ENCODE measurements at places on chromosomes 3 and 15. TPM values are rescaled to one million over a fixed set of nuclear protein-coding genes. Genes with fewer than 3 reads are reported as not detected.

- DNase-seq = peak; percentile 93
These were observed 12.0 kb upstream of the FGD5 start for GRCh38 chr3:14806641-14807263.

DNA sequence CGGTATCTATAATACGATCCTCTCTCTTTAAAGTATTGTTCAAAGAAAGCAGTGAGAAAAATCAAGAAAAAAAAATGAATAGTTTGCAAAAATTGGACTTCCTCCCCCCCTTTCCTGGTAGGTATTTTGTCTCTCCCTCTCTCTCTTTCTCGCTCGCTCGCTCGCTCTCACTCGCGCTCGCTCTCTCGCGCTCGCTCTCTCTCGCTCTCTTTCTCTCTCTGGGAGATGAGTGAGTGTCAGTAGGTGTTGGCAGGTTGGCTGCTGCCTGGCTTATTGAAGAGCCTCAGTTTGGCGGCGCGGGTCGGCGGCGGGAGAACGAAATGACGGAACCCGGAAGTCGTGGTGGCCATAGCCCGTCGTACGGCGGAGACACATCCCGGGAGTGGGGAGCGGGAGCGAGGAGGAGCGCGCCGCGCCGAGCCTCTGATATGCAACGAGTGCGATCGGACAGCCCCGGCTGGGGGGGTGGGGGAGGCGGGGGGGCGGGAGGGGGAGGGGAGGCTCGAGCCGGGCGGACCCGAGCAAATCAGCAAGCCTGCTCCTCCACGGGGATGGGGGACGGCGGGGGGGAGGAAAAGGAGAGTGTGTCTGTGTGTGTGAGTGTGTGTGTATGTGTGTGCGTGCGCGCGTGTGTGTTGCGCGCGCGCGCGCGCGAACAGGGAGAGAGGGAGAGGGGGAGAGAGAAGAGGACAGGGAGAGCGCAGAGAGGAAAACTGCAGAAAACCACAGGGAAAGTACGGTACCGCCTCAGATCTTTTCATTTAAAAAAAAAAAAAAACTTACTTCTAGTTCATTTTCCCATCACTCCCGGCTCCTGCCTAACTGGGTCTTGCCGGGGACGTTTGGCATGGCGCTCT is at the start of gene MEIS2:
TSS of gene MEIS2 (minus strand) at position 441 of the 857 bp plus-strand sequence. CDS start 1,083 bp downstream, outside the sequence.
- peak; percentile 79 for DNase-seq

- DNase-seq = no peak
These were observed 141.4 kb downstream of the VPS8 start for GRCh38 chr3:184953401-184953800.

DNA sequence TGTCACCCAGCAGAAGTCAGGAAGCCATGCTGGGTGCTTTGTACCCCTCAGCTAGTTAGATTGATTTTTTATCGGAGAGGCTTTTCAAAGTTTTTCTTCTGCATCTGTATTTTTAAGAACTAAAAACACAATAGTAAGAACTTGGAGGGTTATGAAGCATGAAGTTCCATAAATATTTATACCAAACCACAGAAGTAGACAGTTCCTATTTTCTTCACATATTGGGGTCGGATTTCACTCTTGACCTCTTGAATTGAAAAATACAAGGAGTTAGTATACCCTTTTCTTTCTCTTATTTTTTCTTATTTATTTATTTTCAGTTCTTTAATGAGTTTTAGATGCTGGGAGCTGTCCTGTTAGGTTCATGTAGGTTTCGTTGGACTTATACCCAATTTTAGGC is 35.1 kb downstream of the SLC25A26 start:
- no peak for DNase-seq

GRCh38 chr15:71679793-71680353 is 130.5 kb upstream of the NR2E3 start:
- DNase-seq = peak; percentile 76

DNA sequence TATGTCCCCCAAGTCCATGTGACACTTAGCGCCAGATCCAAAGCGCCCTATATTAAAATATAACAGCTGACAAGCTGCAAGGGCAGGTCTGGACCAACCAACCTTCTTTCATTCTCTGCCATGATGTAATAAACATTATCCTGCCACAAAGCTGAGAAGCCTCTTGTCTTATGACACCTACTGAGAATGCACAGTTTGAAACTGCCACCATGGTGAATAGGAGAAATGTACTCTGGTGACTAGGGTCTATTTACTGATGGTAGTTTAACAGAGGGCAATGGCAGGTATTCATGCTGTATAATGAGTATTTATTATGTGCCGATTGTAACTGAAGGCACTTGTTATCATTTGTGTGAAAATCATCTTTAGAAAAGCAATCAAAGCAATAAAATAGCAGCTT is 634.0 kb downstream of the OTOL1 start:
- no peak for DNase-seq

GRCh38 chr15:28935316-28935715 is 49.5 kb downstream of the APBA2 start:
- DNase-seq = peak; percentile 29

The ESYT3 gene
- not detected for total RNA-seq

GRCh38 chr3:171315919-171316318 is 144.3 kb downstream of the TNIK start:
- no peak for DNase-seq

GRCh38 chr3:197598404-197598980 is 42.7 kb upstream of the BDH1 start:
- DNase-seq = no peak

GRCh38 chr3:181700168-181701087 is 11.3 kb upstream of the SOX2 start:
- DNase-seq = peak; percentile 90

The LMOD3 gene
- total RNA-seq = not detected

GRCh38 chr15:44882499-44882968 is 74.0 kb upstream of the TERB2 start:
- no peak for DNase-seq

The HIGD2B gene
- total RNA-seq = not detected

The ECE2 gene
- not detected for total RNA-seq

The CCDC54 gene
- total RNA-seq = not detected

DNA sequence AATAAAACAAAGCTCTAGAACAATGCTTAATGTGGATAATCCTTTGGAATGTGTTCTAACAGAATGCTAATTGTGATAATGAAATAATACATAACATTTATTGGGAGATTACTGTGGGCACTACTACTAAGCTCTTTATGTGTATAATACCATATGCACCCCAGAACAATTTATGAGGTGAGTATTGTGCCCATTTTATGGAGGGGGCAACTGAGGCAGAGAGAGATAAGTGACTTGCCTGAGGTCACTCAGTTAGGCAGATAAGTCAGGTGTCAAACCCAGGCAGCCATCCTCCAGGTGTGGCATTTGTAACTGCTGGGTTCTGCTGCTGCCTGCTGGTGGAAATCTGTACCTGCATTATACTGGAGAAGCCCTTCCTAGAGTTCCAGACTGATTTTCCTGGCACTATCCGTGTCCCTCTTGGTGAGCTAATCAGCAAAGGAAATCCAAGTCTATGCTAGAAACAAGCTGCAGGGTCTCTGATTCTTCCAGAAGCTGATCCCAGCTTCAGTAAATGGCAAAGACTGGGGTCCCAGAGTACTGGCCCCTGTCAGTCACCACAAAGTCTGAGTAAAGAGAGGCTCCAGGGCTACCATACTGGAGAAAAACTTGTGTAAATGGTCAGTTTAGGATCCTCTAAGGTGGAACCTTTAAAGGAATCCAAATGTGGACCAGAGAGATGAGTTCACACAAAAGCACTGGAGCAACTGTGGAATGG is 22.6 kb upstream of the RBP1 start:
- DNase-seq = peak; percentile 37

- no peak for DNase-seq
These were observed 838.1 kb downstream of the TBL1XR1 start for GRCh38 chr3:176359211-176359610.

The CILP gene
- total RNA-seq = not detected

- DNase-seq = no peak
These were observed 8.3 kb downstream of the GPR156 start for GRCh38 chr3:120276767-120277166.

- no peak for DNase-seq
These were observed 1137.9 kb downstream of the ROBO2 start for GRCh38 chr3:78177780-78178179.

The SLC9C1 gene
- total RNA-seq = 0.85 TPM

The ANKRD34C gene
- not detected for total RNA-seq

GRCh38 chr3:123093696-123094095 is 26.9 kb downstream of the PDIA5 start:
- DNase-seq = no peak

- DNase-seq = no peak
These were observed 37.4 kb downstream of the WWTR1 start for GRCh38 chr3:149620291-149621020.

The SLC6A11 gene
- not detected for total RNA-seq

DNA sequence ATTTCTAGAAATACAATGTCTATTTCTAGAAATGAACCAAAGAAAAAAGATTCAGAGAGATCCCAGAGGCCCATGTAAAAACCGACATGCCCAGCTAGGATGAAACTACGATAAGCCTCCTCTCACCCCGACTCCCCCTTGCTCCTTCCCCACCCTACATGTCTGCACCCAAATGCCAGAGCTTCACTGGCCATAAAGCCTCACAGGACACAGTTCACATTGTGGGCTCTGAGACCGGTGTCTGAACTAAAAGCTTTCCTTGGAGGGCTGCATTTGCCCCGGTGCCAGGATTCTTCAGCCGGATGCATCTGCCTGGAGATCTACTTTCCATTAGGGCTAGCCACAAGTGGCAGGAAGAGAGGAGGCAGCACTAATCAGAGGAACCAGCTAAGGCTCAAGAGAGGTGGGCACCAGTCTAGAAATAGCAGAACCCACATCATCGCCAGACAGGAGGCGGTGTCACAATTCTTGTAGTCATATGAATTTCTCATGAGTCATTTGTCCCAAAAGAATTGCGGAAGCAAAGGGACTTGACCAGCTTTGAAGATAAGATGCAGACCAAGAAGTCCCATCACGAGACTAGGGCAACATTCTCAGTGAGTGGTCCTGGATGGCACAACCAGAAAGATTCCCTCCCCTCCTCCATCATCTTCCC is 353.6 kb downstream of the NTRK3 start:
- DNase-seq = no peak

The CLDN18 gene
- not detected for total RNA-seq

The IREB2 gene
- 26.0 TPM for total RNA-seq

The TTLL13 gene
- 0.09 TPM for total RNA-seq

The HYPK gene
- total RNA-seq = 2.9 TPM

DNA sequence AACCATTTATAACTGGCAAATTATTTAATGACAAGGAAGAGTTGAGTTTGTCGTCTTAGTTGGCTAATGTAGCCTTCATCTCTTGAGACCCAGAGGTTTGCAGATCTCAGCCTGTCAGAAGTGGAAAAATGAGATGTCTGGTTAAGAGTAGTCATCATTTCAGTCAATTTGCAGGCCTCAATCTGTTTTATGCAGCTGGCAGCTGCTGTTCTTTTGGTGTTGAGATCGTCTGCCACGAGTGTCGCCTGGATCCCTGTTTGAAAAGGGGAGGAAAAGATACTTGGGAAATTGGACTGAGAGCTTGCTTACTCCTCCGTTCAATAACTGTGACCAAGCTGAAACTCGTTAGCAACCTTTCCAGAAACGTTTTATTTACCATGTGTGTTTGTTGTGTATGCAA is 2.3 kb downstream of the PHLDB2 start:
- DNase-seq = peak; percentile 48

DNA sequence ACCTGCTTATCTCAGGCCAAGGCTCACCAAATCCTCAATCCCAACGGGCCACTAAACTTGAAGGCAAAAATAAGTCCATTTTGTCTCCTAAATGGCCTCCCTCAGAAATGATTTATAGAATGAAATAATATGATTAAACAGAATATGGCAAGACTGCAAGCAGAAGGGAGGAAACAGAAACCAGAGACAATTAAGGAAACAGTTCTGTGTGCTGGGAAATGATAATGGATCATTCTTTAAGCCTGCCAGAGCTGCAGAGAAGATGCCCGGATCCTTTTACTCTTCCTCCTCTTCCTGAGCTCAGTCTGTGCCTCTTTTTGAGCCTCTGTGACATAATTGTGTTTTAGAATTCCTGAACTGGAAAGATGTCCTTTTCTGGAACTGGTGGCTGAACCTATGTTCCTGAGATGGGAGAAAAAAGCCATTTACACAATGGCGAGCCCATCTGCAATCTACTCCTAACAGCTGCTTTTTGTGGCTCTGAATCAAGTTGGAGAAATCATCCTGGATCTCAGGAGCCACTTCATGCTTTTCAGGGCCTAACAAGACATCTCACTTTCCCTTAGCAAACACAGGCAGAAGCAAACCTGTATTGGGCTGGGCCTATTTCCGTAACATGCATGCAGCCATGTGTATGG is 2.8 kb upstream of the ABHD2 start:
- DNase-seq = no peak

GRCh38 chr15:57196865-57197264 is 179.4 kb upstream of the CGNL1 start:
- no peak for DNase-seq

DNA sequence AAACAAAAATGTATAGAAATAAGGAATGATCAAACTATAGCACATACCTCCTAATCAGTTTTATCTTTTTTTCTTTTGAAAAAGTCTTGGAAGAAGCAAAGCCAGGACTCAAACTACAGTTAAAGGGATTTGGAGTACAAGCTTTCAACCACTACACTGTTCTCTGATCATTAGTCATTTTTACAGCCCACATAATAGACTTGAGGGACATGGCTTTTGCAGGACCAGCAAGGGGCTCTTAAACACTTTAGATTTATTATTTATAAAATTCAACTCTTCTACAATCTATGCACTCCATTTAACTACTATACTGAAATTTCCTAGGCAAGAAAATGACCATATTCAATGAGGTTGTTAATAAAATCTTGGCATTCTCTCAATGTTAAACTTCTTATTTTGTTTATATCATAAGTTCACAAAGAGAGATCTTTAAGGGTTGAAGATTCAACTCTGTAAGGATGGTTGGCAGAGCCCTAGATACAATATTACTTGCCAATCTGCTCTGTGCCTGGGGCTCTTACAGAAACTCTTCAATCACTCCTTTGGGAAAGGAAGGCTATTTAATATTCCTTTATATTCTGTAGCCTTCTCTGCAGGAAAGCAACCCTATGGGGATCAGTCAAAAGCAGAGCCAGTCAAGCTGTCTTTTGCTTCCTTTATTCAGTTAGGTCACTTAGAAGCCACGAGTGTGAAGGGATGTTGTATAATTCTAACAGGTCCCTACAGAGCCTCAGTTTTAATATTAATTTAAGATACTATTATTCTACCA is 557.7 kb upstream of the SGO1 start:
- DNase-seq = no peak

- no peak for DNase-seq
These were observed 398 bp upstream of the RAB7A start for GRCh38 chr3:128725547-128726022.

The PPP2R3A gene
- total RNA-seq = 7.3 TPM
